ENCODE measurements at places on chromosomes 1 and 21.
A peak's percentile ranks its signal among the peaks of the same experiment; 100 is the strongest.

GRCh38 chr1:247456021-247456420 lies 1.9 kb downstream of the OR2B11 start:
- DNase-seq, result peak; percentile 57

GRCh38 chr1:8343464-8344001 lies 25.6 kb downstream of the SLC45A1 start:
- DNase-seq, result no peak

- no peak for DNase-seq
Measured at GRCh38 chr1:106398391-106398790, 658.1 kb upstream of the PRMT6 start.

- peak; percentile 73 for DNase-seq
Measured at GRCh38 chr1:225772323-225772768, 5.3 kb upstream of the SRP9 start.

- DNase-seq, result no peak
Measured at GRCh38 chr1:225354906-225355305, 72.9 kb downstream of the LBR start.

DNA sequence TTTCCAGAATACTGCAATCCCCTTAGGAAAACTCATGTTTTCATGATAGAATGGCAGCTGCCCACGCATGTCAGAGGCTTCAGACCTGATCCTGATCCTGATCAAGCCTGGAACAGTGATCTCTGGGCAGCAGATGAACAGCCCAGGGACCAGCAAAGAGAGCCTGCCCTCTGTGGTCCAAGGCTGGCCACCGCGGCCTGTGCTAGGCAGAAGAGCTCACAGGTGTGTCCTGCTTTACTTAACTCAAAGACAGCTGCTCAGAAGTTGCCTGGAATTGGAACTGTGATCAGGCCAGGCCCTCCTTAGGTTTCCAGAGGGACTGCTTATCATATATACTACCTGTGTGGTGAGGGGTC lies 21.2 kb upstream of the BCAR3 start:
- DNase-seq, result no peak

DNA sequence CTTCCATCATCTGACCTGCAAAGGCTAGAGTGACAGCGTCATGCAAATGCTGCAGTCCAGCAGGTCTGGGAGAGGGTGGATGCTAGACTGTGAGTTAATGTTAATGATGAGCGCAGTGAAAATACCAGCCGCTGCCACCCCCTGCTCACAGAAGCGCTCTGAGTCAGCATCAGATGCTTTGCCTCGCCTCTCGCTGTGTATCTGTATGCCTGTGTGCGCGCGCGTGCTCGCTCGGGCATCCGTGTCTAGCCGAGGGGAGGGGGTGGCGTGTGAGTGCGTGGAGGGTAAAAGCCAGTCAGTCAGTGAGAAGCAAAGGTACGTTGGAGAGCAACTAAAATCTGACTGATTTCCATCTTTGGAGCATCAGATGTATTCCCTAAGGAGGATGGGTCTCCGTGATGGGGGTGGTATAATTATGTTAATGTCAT lies 858.7 kb downstream of the USP25 start:
- DNase-seq, result no peak

- no peak for DNase-seq
Measured at GRCh38 chr1:167909691-167910180, 4.2 kb downstream of the ADCY10 start.

DNA sequence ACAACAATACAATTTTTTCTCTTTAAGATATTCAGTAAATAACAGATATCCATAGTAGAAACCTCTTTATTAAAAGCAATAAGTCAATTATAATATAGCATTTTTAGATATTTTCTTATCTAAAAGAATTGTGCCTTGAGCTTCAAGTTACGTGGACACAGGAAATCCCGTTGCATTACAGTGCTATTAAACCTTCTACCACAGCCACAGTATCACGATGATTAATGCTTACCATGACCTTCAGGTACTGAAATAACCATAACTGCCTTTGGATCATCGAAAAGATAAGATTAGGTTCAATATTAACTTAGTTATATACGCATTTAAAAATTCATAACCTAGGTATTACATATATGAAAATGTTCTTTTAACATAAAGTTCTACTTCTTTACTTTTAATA lies 17.9 kb downstream of the B3GALNT2 start:
- DNase-seq, result no peak

DNA sequence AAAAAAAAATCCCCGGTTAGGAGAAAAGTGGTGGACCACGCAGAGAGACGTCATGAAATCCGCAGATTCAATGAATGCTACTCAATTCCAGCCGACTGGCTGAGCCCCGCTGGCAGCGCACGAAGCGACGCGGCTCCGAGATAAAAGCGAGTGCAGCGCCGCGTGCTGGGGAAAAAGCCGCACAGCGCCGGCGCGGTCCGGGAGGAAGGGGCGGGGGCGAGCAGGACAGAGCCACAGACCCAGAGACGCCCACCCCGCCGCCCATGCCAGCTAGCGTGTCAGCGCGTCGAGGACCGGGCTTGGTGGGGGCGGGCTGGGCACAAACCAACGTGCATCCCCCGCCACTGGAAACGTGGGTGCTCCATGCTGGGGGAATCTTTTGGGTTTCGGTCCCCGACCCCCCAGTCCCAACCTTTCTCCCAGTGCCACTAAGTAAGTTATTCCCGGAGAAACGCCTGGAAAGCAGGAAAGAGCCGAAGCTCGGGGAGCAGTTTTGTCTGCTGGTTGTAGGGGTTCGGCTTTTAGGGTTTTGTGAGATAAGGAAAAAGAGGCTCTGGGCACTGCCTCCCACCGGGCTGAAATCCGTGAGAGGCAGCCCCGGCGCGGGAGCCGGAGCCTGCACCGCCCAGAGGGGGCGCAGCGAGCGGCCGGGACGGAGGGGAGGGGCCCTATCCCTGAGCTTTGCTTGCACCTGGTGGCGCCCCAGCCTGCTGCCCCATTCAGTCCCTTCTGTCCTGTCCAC lies at the start of gene KCNJ6:
Gene KCNJ6, minus strand, starts transcription at position 148 of the 742 bp plus-strand sequence. CDS start 75,775 bp downstream, outside the sequence.
- no peak for DNase-seq

DNA sequence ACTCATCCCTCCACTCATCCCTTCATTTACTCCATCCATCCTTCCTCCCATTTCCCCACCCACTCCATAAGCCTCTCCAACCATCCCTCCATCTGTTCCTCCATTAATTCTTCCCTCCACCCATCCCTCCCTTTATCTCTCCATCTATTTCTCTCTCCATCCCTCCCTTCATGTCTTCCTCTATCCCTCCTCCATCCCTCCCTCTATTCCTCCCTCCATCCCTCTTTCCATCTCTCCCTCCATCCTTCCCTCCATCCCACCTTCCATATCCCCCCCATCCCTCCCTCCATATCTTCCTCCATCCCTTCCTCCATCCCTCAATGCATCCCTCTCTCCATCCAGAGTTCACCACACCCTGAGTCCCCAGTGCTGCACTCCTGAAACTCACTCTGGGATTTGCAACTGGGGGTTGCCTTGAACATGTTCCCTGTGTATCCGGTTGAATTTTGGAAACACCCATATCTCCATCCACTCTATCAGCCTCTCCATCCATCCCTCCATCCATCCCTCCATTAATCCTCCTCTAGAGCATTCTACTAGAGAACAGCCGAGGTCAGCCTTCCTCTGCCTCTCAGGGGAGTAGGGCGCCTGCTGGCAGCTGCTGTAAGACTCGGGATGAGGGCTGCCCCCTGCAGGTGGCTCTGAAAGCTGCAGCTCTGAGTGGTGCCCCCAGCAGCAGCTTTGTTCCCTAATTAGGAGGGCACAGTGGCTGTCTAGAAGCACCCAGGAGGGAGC lies 39.4 kb downstream of the ABCG1 start:
- peak; percentile 52 for DNase-seq

- no peak for DNase-seq
Measured at GRCh38 chr1:31748365-31748764, 15.8 kb downstream of the ADGRB2 start.

- no peak for DNase-seq
Measured at GRCh38 chr1:228702433-228702832, 32.8 kb upstream of the RHOU start.

GRCh38 chr1:231460614-231461013 lies 38.5 kb upstream of the EGLN1 start:
- DNase-seq, result peak; percentile 97

DNA sequence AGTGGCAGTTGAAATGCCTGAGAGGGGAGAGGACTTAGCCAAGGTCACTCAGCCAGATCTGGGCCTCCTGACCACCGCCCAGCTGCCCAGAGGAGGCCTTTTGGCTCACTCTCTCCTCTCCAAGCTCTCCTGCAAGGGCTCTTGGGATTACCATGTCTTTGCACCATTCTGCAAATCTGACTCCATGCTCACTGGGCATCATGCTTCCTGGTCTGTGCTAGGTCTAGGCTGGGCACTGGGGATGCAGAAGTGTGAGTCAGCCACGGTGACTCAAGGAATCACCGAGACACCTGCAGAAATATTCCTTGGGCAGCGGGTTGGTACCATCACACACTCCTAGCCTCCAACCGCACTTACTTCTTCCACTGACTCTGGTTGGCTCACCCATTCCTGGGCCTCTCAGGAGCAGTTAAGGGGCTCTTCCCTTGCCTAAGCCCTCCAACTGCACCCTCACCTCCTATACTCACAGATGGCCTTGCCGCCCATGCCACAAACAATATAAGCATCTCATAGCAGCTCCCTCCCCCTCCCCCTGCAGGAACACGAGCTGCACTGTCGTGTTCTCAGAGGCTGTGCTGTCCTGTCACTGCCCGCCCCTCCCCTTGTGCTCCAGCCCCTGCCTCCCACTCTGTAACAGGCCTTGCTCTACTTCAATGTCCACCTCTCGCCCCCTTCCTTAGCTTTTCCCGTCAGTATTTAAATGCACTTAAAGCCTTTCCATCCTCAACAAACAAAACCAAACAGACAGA lies 34.8 kb downstream of the CDCP2 start:
- no peak for DNase-seq

- no peak for DNase-seq
Measured at GRCh38 chr1:227558732-227559262, 4.6 kb upstream of the ZNF678 start.

GRCh38 chr1:88488237-88488636 lies 195.8 kb upstream of the PKN2 start:
- DNase-seq, result no peak

GRCh38 chr1:56390232-56390867 lies 189.0 kb downstream of the PLPP3 start:
- no peak for DNase-seq

GRCh38 chr1:94899756-94900155 lies 27.2 kb downstream of the CNN3 start:
- no peak for DNase-seq

DNA sequence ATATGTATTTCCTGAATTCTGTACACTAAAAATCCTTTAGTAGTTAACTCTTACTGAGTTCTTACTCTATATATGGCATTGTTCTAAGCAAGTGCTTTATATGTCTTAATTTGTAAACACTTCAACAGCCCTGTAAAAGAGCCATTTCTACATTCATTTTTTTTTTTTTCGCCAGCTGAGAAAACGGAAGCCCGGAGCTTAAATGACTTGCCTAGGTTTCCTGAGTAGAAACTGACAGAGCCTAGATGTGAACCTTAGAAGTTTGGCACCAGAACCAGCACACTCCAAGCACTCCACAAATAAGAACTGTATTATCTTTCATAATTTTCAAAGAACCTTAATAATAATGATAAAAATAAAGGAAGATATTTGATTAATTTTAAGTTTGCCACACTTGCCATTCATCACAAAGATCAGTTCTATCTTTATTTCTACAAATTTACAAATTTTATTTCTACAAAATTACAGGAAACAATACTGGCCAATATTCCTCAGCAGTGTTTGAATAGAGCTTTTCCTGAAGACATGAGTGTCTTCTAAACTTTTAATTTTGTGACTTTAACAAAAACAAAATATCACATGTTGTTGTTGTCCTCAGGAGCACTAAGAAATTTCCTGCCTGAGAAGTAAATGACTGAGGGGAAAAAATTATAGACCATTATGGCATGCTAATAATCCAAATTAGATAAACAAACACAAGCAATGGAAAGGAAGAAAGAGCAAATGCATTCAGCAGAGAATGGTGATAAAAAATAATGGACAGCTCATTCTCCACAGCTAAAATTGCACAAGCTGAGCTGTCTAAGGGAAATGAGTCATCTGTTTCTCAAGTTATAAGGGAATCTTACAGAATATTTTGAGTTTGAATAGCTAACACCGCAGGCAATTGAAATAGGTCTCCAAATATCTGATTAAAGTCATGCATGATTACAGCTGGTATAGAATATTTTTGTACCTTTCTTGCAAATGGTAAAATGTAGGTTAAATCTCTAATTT lies 71.2 kb downstream of the DPYD start:
- DNase-seq, result peak; percentile 86

DNA sequence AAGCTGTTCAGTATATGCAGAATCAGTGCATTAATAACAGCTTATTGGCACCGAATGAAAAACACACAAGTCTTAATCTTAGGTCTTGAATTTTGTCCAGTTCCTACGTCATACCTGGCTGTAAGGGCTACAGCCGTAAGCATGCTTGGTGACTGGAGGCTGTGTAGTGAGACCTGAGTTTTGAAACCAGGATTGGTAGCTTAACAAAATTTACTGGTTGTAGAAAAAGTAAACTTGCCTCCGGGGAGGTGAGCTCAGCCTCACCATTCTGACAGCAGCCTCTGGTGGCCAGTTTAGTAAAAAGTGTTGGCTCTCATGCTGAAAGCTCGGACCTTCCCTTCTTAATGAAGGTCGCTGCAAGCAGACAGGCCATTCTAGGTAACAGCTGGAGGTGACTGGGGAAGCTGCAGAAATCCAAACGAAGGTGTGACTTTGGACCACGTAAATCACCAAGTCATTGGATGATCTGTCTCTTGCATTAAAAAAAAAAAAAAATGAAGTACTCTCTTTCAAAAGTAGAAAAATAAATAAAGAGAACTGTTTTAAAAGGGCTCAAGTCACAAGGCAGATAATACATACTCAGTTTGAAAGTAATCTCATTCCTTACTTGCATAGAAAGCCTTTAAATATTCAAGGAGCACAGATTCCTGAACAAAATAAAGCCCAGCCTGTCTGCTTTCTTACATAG lies 48.9 kb downstream of the HLCS start:
- DNase-seq, result no peak

GRCh38 chr1:192065087-192065486 lies 93.2 kb upstream of the RGS18 start:
- DNase-seq, result no peak

- DNase-seq, result no peak
Measured at GRCh38 chr1:230242326-230242725, 175.3 kb downstream of the GALNT2 start.

- DNase-seq, result peak; percentile 66
Measured at GRCh38 chr1:202998836-202999750, 8.1 kb upstream of the TMEM183A start.

DNA sequence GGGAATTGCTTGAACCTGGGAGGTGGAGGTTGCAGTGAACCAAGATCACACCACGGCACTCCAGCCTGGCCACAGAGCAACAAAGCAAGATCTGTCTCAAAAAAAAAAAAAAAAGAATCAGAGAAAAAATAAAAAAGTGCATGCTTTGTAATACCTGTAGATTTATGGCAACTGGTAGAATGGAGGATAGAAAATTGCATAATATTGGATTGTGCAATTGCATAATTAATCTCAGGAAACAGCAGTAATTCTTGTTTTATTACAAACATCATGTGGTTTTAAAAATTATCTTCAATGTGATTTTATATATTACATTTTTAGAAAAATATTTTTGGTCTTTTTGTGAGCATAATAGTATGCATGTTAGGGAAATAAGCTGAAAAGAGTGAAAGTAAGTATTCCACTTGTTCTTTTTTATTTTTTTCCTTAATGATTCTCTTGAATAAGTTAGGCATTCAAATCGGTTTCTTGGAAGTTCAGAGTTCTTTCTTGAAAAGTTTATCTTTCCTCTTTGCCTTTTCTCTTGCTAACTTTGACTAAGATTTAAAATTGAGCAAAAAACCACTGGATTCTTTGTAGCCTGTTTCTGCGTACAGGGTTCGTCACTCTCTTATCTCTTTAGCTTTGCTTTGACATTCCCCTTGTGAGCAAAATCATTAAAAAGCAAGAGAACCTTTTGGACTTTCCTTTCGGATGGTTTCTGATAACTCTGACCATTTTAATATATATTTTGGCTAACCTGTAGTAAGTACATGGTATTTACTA lies 127.5 kb upstream of the ADAMTS5 start:
- DNase-seq, result no peak

All from AML-193 (cell line).